ENCODE measurements at places on chromosomes 1 and 21.

DNA sequence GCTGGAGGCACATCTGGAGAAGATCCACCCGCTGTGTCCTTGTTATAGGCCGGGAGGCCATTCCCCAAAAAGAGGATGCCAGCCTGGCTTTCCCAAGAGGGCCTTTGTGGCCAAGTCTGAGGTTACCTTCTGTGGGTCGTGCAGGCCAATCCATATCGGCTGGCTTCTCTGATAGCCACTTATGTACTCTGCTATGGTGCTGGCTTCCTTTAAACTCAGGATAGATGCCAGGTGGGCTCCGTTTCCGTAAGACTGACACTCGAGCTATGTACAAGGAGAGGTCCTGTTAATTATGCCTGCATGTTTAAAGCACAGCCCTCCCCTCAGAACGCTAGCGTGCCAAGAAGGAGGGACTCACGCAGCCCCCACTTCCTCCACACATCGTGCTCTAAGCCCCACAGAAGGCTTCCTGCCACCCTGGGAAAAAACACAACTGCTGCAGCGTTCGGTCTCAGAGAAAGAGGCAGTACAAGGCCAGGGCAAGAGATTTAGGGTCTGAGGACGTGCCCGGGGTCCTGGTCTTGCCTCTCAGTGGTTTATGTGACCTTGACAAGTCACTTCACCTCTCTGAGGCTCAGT is 11.6 kb downstream of the REG4 start:
- DNase-seq = no peak

DNA sequence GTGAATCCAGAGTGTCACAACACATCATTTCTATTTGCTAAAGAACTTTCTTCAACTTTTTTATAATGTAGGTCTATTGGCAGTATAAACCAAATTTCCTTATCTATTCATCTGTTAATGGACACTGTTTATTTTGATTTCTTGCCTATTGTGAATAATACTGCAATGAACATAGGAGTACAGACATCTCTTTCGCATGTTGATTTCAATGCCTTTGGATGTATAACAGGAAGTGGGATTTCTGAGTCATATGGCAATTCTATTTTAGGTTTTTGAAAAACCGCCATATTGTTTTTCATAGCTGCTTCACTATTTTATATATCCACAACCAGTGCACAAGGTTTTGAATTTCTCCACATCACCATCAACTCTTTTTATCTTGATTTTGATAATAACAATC is 198.7 kb downstream of the KCNT2 start:
- no peak for DNase-seq

- DNase-seq = no peak
Measured at GRCh38 chr1:25661043-25661815, 44.6 kb downstream of the MAN1C1 start.

DNA sequence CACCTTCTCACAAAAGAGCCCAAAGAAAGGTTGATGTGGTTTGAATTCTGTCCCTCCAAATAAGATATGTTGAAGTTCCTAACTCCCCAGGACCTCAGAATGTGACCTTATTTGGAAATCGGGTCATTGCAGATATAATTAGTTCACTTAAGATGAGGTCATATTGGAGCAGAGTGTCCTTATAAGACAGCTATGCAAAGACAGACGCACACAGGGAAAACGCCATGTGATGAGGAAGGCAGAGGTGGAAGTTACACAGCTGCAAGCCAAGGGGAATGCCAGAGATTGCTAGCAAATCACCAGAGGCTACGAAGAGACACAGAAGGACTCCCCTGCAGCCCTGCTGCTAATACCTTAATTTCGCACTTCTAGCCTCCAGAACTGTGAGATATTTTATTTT is 5.2 kb upstream of the ABCB10 start:
- no peak for DNase-seq

GRCh38 chr21:27149034-27149433 is 182.1 kb upstream of the ADAMTS5 start:
- no peak for DNase-seq

- DNase-seq = no peak
Measured at GRCh38 chr21:38249696-38250278, 7.0 kb upstream of the KCNJ15 start.

GRCh38 chr1:34829250-34829649 is 30.3 kb downstream of the SMIM12 start:
- DNase-seq = no peak
